ENCODE measurements at places on chromosomes 12 and 14.

- no peak for DNase-seq
Observed at GRCh38 chr14:23831596-23831995, 122.0 kb upstream of the DHRS4 start.

DNA sequence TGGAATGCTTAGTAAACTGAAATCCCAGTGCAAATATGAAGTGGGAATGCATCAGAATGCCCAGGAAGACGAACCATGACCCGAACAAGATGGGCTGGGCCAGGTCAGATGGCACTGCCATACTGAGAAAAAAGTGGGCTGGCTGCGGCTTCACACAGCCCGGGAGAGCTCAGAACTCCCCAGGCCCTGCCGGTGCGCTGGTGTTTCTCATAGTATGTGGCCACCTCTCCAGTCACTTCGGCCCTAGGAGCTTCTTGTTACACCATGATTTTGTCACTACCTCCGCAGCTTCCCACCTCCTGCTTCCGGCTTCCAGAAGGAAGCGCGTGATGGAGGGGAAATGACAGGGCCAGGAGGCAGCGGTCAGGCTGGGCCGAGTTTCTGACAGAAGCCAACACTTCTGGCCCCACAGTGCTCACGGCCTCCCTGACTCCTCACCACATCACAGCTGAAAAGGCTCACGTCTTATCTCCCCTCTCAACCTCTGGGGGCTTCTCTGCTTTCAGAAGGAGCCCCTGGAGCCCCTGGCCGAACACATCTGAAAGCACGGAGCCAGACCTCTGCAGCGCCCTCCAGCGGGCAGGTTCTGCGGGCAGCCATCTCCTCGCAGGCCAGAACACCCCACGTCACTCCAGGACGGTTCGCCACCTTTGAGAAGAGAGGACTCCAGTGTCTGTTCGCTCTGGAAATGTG lies 30.7 kb downstream of the DAD1 start:
- DNase-seq, result no peak

GRCh38 chr12:57145460-57146059 lies 1.9 kb downstream of the LRP1-AS start:
- DNase-seq, result no peak

GRCh38 chr12:41151793-41152192 lies 36.3 kb upstream of the PDZRN4 start:
- DNase-seq, result no peak

- no peak for DNase-seq
Observed at GRCh38 chr14:102737402-102738372, 39.6 kb upstream of the TRAF3 start.

DNA sequence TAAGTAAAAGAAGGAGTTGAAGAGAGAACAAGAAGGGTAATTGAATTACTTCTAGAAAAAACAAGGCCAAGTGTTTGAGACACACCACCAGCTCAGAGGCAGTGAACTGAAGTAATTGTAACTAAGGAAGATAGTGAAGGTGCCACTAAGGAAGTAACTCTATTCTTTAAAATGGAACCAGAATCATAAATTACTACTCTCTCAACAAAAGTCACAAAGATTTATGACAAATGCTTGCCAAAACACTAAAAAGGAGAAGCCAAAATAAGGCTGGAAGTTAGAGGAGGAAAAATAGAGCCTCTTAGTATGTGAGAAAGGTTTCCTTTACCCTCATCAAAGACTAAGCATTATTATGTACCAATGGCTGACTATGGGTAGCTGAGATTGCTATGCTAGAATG lies 208.5 kb downstream of the MDGA2 start:
- DNase-seq, result no peak

GRCh38 chr14:50475460-50475859 lies 56.9 kb downstream of the MAP4K5 start:
- no peak for DNase-seq

DNA sequence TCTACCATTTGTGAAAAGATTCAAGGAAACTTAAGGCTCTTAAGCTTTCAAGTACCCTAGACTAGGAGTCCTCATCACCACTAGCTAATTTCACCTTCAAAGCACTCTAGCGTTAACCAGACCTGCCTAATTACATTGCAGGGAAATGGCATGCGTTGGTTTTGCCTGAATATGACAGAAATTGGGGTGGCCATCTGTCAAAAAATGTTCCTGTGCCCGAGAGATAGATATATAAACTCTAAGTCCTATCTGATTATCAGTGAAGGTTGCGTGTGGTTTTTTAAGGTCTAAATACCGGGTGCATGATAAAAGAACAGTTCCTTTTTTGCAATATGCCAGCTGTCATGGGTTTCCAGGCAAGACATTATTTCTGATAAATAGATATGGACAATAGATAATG lies 48.3 kb downstream of the SPRING1 start:
- DNase-seq, result no peak

- DNase-seq, result no peak
Observed at GRCh38 chr12:122097584-122097926, 19.0 kb downstream of the MLXIP start.

DNA sequence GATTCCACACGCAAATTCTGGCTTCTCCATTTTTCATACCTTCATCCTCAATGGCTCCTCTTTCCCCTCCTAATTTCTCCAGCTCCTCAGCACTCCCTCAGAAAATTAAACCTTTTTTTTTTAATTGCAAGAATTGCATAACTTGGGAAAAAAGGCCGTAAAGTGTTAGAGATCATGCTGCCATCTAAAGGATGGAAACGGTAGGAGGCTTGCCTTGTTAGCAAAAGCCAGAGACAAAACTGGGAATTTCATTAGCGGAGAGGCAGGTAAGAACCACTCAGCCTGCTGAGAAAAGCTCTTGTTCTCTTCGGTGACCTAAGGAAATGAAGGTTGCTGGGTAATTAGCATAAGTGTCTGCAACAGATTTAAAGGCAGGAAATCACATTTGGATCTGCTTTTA lies 204.3 kb downstream of the AEBP2 start:
- DNase-seq, result no peak

GRCh38 chr14:54490445-54491175 lies 1.8 kb upstream of the GMFB start:
- no peak for DNase-seq

DNA sequence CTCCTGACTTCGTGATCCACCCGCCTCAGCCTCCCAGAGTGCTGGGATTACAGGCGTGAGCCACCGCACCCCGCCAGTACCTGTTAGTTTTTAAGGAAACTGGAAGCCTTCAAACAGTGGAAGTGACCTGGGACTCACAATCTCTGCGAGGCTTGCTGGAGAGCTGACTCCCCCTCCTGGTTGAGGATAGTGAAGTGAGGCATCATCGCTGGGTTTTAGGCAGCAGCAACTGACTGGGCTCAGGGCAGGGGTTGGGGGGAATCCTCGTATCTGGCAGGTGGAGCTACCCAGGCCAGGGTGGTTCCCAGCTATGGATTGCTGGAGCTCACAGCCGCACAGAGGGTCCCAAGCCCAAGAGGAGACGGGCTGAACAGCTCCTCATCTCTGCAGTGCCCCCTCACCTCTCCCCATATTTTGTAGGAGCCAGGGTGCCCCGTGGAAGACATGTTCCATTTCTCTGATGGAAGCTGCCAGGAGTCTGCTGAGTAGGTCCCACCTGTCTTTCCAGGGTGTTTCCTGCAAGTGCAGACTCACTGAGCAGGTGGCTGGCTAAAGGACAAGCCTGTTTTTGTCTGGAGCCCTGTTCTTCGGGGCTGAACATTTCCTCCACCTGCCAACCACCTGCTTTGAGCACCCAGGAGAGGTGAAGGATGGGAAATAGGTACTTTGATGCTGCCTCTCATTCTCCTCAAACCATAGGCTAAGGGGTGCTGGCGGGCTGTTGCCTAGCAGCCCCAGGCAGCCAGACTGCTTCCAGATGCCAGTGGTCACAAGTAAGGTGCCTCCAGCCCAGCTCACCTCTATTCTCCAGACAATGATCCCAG lies 3.1 kb downstream of the AVIL start:
- no peak for DNase-seq

DNA sequence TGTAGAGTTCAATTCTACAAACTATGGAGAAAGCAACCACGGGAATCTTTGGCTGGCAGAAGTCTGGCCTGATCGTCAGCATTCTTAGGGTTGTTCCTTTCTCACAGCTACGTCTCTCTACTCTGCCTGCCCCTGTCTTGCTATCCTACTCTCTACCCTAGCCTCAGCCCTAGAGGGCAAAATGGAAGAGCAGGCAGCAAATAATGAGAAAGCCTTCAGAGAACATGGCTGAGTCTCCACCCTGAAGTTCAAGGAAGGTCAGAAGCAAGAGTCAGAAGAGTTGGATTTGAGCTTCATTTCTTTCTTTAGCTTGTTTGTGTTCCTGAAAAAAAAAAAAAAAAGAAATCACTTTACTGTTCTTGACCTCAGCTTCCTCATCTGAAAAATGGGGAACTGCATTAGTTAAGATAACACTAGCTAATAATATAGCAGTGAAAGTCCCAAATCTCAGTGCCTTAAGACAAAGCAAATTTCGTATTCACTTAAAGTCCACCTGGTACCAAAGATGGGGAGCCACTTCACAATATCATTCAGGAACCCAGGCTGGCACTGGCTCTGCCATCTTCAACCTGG lies 50.2 kb upstream of the CCND2 start:
- DNase-seq, result no peak

DNA sequence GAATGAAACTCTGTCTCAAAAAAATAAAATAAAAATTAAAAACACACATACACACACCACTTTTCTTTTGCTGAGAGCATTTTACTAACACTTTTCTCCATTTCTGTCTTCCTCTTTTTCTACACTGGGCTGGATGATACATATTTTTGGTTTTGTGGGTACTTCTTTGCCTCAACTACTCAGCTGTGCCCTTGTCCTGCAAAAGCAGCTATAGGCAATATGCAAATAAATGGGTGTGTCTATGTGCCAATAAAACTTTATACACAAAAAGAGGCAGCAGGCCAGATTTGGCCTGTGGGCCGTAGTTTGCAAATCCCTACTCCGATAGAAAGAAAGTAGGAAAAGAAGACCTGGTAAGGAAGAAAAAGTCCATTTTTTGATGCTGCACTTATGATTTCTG lies 6.5 kb downstream of the CLMN start:
- DNase-seq, result no peak

- no peak for DNase-seq
Observed at GRCh38 chr12:6088921-6089747, 35.3 kb downstream of the VWF start.

DNA sequence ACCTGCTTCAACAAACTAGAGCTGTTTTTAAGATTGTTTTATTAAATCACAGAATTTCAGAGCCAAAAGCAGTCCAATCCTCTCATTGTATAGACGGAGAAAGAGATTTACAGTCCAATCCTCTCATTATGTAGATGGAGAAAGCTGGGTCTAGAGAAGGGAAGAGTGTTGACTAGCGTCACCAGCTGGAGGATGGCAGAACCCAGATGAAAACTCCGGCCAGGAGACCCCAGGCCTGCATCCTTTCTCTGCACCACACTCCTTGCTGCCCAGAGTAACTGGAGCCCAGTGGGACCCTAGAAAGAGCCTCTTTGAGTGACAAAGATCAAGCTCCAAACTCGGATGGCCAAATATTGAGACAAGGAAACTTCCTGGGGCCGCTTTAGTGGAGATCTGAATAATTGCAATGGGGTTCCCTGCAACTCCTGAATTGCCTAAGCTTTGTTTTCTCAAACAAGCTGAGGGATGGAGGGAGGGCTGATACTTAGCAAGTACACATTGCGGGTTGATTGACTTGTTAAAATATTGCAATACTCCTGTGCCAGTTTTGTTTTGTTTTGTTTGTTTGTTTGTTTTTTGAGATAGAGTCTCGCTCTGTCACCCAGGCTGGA lies 12.5 kb downstream of the AMDHD1 start:
- no peak for DNase-seq

DNA sequence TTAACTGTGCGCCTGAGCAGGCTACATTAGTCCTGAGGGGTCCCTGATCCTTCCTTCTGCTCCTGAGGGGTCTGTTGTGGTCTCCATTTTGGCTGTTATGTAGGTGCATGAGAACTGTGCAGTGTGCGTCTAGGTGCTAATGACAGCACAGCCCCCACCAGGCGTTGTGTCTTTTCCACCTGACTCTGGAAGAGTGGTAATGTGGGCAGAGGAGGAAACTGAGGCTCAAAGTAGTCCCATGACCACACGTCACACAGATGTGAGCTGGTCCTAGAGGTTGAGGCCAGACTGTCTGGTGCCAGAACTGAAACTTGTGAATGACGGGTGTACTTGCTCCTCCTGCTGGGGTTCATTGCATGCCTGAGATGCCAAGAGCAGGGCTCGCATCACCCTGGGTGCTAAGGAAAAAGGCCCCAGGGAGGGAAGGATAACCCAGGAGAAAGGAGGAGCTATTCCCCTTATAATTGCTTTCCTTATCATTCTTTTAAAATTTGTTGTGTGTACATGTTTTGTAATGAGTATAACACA lies 111.8 kb downstream of the SLC25A47 start:
- DNase-seq, result no peak

DNA sequence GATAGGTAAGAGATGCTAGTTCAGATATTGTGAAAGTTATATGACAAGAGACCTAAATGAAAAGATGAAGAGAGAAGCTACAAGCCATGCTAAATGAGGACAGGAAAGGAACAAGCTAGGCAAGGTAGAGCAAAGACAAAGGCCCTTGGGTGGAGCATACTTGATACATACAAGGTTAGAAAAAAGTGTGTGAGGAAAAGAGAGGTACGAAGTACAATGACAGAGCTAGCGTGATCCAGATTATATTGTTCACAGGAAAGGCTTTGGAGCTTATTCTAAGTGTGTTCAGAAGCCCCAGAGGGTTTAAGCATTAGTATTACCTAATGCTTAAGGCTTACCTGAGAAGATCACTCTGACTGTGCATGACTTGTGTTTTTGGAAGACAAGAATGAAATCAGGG lies 75.0 kb downstream of the SLCO1B3 start:
- no peak for DNase-seq

GRCh38 chr12:130008241-130008640 lies 104.4 kb upstream of the TMEM132D start:
- DNase-seq, result no peak

GRCh38 chr14:64993266-64993930 lies 6.7 kb downstream of the FNTB start:
- no peak for DNase-seq

- DNase-seq, result no peak
Observed at GRCh38 chr12:49462083-49462744, 76.6 kb upstream of the KCNH3 start.

GRCh38 chr14:88333036-88333435 lies 10.0 kb upstream of the KCNK10 start:
- no peak for DNase-seq

- DNase-seq, result no peak
Observed at GRCh38 chr14:52080808-52081755, 12.2 kb upstream of the NID2 start.

GRCh38 chr12:132360410-132360809 lies 31.0 kb upstream of the GALNT9 start:
- no peak for DNase-seq
